Lung (tissue), 17 donors: ENCODE measurements at places on chromosomes 11 and 22. TPM values are rescaled to one million over a fixed set of nuclear protein-coding genes. Genes with fewer than 3 reads are reported as not detected.

TMPRSS4 gene
- total RNA-seq = 4.8 TPM

GDPD5 gene
- total RNA-seq = 24.7 TPM

CYP2D6 gene
- 1.3 TPM for total RNA-seq

MOGAT2 gene
- total RNA-seq = 0.09 TPM

LPXN gene
- 31.3 TPM for total RNA-seq

PICK1 gene
- total RNA-seq = 32.4 TPM

MRGPRE gene
- 0.18 TPM for total RNA-seq

TP53I11 gene
- total RNA-seq = 51.2 TPM

CNTN5 gene
- 0.63 TPM for total RNA-seq

DEAF1 gene
- 33.1 TPM for total RNA-seq
